ENCODE measurements at places on chromosomes 5 and 9. TPM values are rescaled to one million over a fixed set of nuclear protein-coding genes. Genes with fewer than 3 reads are reported as not detected.

DNA sequence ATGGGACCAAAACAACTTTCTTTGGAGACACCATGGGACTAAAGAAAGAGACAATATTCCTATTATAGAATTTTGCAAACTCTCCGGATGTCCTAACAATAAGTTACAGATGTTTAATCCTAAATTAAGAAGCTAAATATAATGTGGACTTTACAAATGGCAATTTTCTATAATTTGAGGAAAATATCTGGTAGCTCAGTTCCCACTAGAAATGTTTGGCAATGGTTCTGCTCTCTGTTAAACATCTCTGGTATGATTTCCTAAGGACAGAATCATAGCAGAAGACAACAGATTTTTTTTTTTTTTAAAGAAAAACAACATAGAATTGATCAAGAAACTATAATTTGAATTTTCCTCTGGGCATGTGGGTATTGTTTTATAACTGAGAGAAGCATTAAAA, 232.8 kb downstream of the ENC1 start:
- no peak for DNase-seq

GRCh38 chr5:16521521-16522483, 56.2 kb upstream of the ZNF622 start:
- DNase-seq = no peak

The THG1L gene
- total RNA-seq = 33.9 TPM

- DNase-seq = no peak
These were observed 40.6 kb downstream of the PHAX start for GRCh38 chr5:126641387-126641786.

The FBN2 gene
- total RNA-seq = 0.42 TPM

The SPINK5 gene
- not detected for total RNA-seq

DNA sequence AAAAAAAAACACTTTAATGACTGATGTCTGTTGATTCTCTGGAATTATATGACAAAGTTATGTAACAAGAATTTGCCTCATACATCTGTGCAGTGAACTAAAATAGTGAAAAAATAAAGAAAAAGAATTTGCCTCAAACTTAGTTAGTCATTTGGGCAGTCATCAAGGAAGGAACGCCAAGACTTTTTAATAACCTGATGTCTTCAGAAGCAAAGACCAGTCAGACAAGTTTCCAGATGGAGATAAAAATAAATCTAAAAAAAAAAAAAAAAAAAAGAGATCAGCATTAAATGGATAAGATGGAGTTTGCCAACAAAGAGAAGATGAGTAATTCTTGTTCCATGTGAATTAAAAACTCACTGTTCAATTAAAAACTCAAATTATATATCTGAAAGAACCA, 52.3 kb upstream of the JMY start:
- no peak for DNase-seq
